ENCODE measurements at places on chromosomes 5 and 9.

DNA sequence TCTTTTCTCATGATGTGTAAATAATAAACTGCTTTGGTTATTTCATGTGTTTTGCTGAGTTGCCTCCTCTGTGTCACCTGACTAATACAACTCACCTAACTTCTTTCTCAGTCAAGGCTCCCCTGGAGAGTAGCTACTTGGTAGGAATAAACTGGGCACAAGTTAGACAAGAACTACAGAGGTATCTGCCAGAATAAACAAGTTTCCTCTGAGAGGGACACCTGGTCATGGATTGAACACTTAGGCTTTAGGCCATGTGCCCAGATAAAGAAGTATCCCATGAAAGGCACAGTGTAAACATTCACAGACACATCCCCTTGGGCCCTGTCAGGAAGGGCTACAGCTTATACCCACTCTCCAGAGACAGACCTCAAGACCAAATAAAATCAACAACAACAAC is 532.5 kb downstream of the KIF4B start:
- no peak for DNase-seq

- DNase-seq = no peak
Observed at GRCh38 chr5:139670369-139671095, 22.4 kb downstream of the CXXC5 start.

- DNase-seq = no peak
Observed at GRCh38 chr5:108238936-108239887, 142.7 kb downstream of the FBXL17 start.

DNA sequence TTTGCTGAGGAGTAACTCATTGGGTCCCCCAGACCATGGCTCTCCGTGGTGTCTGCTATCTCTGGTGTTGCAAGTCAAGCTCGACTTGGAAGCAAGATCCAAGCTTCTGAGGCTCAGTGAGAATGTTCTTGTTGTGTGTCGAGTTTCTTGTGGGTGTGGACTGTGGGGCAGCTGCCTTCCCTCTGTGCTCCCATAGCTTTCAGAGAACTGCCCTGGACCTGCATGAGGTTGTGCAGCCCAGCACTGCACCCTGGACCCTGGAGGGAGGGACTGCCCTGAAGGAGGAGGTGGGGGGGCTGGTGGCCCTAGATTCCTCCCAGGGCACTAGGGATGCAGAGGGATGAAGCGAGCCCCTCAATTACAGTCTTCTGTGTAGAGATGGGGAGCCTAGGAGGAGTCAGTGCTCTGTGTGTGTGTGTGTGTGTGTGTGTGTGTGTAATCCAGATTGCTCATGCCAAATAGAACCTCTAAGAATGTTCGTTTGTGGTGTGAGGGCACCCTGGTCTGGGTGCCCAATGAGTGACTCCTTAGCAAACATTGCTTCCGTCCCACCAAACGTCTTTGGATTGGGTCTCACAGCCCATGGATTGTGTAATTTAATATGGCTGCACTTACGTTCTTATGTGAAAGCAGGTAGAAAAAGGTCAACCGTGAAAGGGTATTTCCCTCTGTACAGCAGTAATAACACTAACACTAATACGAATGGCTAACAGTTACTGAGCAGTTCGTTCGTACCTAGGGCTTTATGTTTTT is 143.3 kb upstream of the LMX1B start:
- no peak for DNase-seq

DNA sequence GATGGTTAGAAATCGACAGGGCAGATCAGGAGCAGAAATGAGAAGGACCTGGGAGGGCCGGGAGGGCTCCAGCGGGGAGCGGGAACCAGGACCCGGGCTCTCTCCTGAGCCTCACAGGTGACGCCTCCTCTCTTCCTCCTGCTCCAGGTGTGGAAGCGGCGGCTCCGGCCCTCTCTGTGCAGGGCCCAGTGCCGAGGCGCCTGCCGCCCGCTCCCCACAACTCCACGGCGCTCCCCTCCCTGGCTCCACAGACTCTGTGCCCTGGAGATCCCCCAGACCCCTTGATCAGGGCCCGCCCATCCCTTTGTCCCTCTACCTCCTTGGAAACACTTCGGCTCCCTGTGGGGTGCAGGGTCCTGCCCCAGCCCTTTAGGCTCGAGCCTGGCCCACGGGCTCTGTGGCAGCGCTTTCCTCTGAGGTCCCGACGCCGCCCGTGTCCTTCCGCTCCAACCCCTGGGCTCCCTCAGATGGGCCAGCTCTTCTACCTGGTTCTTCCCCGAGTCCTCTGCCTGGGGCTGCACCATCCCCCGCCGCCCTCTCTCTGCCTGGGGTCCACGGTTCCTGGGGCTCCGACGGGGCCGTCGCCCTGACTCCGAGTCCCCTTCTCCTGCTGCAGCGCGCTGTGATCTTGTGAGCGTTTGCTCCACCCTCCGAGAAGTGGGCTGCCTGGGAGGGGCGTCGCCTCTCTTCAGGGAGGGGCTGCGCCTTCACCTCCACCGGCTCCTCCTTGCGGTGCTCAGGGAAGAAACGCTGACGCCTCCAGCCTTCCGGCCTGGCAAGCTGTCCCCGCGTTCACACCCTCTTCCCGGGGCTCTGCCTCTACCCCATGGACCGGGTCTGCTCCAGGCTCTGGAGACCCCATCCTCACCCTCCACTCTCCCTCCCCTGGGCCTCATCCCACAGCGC is 22.4 kb upstream of the SLC6A3 start:
- DNase-seq = no peak

DNA sequence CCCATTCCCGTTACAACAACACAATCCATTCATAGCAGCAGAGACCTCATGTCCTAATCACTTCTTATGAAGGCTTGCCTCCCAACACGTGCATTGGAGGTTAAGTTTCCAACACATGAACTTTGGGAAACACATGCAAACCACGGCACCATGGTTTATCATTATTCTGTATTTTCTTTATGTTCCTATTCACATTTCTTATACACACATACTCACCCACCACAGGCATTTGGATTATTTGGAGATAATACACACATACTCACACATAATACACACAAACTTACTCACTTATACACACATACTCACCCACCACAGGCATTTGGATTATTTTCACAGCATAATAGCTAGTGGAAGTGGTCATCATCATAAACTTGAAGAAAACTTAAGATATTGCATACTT is 75.6 kb downstream of the C7 start:
- no peak for DNase-seq

GRCh38 chr5:179766021-179766725 is 27.6 kb upstream of the LTC4S start:
- no peak for DNase-seq

GRCh38 chr9:134153450-134153849 is 10.9 kb downstream of the RNU6ATAC start:
- DNase-seq = no peak

DNA sequence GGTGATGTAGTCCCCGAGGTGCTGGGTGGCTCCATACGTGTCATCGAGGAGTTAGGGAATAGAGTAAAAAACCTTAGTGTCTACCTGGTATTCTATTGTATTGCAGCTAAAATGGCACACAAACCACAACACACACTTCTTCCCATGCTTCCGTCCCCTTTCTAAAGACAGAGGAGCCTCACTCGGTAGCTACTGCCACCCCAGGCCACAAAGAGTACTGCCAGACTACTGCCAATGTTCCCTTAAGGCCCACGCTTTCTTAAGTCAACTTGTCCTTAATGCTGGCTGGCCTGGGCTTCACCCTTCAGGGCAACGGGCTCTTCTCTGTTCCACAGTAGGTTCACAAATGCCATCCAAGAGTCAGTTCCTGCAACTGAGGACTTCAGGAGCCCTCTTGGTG is 673.0 kb downstream of the ELAVL2 start:
- no peak for DNase-seq

DNA sequence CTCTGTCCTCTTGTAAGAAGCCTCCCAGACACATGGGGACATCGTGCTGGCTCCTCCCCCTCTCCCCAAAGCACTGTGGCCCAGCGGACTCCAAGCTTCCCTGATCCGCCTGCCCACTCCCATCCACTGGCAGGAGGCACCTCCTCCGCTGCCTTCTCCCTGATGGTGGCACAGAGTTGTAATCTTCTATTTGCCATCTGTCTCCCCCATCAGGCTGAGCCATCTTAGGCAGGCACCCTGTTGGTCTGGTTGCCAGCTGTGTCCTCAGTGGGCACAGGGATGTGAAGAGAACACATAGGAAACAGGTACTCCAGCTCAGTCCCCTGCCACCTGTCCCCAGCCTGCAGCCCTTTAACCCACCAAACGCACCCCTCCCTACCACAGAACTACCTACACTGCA is 5.4 kb upstream of the ZDHHC12 start:
- peak; percentile 44 for DNase-seq

GRCh38 chr5:99807346-99807745 is 727.8 kb upstream of the FAM174A start:
- DNase-seq = no peak

GRCh38 chr5:139438707-139439012 is 665 bp downstream of the DNAJC18 start:
- DNase-seq = no peak

DNA sequence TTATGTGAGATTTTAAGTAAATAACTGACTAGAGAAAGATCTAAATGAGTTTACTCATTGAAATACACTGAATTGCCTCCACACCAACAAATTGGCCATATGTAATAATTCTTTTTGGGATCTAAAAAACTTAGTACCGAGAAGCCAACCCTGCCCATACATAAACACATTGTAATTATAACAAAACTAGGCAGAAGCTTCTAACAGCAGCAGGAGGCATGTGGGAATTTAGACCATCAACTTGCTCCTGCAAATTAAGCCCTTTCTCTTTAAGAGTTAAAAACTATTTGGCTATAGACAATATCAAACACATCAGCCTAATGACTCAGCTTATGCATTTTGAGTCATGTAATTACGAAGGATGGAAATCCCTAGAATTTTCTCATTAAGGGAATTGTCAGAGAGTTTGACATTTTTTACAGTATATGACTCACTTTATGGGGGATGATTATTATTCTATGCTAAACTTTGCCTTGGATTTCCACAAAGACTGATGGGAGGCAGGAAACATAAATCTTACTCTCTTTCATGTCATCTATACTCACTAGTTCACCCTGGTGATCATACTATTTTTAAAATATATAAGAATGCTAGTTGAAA is 1.0 kb downstream of the IL7R start:
- no peak for DNase-seq

DNA sequence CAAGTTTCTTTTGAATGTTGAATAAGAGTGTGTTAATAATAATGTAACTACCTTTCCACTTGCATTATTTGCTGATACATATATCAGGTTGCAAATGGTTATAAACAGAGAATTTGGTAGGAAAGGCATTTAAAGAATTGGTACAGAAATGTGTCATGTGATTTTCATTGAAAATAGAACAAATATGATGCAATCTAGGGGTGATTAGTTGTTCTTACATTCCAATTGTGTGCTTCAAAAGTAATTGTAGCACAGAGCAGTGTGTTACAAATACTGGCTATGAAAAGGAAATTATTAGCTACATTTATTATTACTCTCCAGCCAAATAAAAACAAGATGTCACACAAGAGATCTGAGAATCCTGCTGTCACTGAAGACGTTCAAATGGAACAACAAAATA is 61.8 kb upstream of the PRDM9 start:
- DNase-seq = no peak

GRCh38 chr5:93395010-93395409 is 186.0 kb downstream of the NR2F1-AS1 start:
- DNase-seq = no peak

GRCh38 chr9:94725293-94725692 is 1.2 kb upstream of the AOPEP start:
- DNase-seq = no peak

DNA sequence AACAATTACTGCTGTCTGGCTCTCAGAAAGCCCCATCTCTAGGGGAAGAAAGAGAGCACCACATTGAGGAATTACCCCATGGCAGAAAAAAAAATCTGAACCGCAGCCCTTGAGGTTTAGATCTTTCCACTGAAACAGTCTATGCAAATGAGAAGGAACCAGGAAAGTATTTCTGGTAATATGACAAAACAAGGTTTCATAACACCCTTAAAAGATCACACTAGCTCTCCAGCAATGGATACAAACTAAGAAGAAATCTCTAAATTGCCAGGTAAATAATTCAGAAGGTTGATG is 427.1 kb downstream of the PRELID2 start:
- no peak for DNase-seq

- DNase-seq = no peak
Observed at GRCh38 chr9:69253057-69253456, 72.0 kb upstream of the ENTREP1 start.

GRCh38 chr9:79572608-79573411 is 1.0 kb downstream of the TLE4 start:
- no peak for DNase-seq

DNA sequence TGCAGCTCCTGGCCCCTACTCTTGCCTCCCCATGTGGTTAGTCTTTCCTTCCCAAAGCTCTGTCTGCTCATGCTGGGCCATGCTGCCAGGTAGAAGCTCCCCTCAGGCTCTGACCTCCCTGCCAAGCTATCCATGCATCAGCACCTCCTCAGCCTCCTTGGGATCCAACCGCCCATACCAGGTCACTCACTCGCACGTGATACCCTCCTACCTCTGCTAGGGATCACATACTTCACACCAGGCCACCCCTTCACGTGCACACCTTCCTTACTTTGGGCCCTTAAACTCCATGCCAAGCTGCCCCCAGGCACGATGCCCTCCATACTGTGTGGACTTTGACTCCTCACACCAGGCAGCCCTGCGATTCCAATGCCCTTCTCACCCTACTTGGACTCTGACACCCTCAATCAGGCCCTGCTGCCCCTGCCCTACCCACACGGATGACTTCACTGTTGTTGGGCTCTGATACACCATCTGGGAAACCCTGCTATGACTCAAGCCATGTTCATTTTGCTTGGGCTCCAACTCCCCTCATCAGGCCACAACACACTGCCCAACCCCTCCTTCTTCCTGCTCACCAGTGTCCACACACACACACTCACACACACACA is 34.1 kb downstream of the ZNF483 start:
- DNase-seq = no peak

GRCh38 chr5:175032741-175033151 is 308.4 kb downstream of the MSX2 start:
- DNase-seq = no peak

DNA sequence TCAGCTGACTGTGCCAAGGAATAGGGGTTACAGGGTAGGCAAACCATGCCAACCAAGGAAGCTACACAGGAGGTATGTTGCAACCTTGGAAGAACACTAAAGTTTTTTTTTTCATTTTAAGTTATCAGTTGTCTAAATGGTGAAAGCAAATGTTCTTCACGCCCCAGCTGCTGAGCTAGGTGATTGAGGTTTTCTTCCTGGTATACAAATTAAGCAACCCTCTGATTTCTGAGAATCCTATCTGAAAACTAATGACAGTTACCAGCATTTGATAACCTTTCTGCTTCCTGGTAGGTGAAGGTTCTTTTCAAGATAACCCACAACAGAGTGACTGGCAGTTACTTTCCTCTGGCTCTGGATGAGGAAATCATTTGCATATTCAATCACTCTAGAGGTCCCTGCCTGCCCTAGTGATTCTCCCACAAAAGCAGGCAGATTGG is 194.9 kb downstream of the ATP10B start:
- no peak for DNase-seq

GRCh38 chr5:158840193-158840592 is 259.5 kb downstream of the EBF1 start:
- no peak for DNase-seq
